ENCODE measurements at places on chromosomes 13 and 19.

DNA sequence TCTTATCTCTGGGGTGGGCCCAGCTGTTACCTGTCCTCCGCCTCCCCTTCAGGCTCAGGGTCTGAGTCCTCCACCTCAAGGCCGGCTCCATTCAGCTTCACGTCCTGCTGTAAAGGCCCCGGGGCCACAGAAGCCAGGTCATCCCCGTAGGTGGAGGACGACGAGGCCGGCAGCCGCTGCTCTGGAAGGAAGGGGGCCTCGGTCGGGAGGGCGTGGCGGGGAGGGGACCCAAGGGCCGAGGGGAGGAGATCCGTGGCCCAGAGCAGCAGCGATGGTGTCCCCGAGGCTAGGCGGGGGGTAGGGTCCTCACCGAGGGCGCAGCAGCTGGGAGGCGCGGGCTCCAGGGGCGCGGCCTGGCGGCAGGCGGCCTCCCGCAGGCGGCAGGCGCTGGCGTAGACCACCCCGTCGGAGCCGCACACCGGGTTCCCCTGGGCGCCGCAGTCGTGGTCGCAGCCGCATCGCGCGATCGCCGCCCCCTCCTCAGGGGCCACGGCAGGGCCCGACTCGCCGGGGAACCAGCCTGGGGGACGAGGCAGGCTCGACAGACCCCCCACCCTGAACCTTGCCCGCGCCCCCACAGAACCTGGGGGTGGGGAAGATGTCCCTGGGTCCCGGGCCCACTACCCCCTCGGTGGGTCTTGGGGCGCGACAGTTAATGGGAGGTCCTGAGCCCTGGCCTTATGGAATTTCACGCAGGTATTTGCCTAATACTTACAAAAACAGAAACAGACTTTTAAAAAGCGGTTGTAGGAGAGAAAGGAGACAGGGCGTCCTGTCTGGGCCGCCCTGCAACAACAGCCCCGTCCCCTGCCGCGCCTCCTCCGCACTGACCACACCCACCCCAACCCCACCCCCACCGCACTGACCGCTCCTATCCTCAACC is 7.6 kb downstream of the F2RL3 start:
- DNase-seq: no peak

DNA sequence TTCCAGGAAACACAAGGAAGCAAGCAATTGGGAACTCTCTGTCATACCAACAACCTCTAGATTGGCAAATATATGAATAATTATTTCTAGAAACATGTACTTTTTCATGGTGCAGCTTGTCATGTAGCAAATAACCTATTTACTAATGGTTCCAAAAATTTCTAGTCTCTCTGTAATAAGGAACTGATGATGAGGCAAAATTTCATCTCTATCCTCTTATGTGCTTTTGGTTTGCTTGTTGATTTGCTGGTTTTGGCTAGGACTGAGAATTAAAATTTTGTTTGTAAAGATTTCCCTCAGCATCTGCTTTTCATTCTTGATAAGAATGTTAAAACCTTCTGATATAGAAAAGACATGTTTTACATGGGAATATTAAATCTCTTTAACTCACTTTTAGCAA is 123.2 kb upstream of the UFM1 start:
- DNase-seq: no peak

GRCh38 chr13:21837841-21838551 is 167.1 kb downstream of the FGF9 start:
- DNase-seq: no peak

DNA sequence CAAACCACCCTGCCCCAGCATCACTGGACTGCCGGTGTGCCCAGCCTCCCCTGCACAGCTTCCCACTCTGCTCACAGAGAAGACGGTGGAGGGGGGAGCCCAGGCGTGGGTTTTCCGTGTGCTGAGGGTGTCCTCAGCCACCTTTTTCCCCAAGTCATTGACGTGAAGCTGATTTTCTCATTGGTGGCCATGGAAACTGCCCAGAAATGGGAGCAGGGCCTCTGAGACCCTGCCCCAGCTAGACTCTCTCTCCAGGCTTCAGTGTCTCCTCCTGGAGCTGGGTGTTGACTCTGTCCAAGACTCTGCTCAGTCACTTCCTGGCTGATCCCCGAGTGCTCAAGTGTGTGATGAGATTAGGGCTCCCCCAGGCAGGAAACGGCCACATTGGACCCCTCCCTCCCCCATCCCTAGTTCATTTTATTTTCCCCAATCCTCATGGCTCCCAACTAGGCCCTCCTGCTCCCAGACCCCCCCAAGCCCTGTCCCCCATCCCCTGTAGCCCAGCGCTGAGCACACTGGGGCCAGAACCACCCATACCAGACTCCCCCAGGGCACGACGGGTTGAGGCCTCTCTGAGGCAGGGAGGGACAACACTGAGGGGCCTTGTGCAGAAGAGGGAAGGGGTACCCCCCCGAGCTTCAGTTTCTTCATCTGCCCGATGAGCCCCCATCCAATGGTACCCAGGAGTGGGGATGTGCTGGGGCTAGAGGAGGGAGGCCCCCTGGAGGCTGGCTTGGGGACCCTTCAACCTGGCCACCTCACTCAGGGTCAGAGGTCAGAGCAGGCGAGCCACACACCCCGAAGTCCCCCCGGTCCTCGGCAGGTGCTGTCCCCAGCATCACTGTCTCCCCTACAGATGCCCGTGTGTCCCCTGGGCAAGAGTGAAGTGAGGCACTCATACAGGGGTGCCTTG is 1.2 kb upstream of the F2RL3 start:
- no peak for DNase-seq

- DNase-seq: no peak
Observed at GRCh38 chr19:7994928-7995809, 10.3 kb downstream of the ELAVL1 start.

GRCh38 chr13:46607768-46608564 is 55.0 kb downstream of the LRCH1 start:
- no peak for DNase-seq

- no peak for DNase-seq
Observed at GRCh38 chr13:102609696-102610095, 12.9 kb downstream of the TPP2 start.

GRCh38 chr19:21843081-21843480 is 7.1 kb upstream of the ZNF43 start:
- DNase-seq: no peak

DNA sequence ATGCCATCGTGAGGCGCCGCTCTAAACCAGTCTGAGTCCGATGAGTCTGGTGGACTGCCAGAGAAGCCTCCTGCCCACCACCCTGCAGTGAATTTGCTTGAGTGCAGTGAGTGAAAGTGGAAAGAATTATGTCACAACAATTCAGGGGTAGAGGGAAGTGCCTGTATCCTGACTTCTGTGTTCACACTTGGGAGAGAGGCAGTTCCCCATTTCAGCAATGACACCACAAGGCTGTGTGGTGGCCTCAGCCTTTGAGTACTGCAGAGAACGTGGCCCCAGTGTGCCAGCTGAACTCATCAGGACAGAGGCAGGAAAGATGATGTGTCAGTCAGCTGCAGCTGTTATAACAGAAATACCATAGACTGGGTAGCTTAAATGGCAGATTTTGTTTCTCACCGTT is 155.6 kb downstream of the COG6 start:
- no peak for DNase-seq

GRCh38 chr13:99774644-99775043 is 196.9 kb downstream of the ZIC5 start:
- no peak for DNase-seq

DNA sequence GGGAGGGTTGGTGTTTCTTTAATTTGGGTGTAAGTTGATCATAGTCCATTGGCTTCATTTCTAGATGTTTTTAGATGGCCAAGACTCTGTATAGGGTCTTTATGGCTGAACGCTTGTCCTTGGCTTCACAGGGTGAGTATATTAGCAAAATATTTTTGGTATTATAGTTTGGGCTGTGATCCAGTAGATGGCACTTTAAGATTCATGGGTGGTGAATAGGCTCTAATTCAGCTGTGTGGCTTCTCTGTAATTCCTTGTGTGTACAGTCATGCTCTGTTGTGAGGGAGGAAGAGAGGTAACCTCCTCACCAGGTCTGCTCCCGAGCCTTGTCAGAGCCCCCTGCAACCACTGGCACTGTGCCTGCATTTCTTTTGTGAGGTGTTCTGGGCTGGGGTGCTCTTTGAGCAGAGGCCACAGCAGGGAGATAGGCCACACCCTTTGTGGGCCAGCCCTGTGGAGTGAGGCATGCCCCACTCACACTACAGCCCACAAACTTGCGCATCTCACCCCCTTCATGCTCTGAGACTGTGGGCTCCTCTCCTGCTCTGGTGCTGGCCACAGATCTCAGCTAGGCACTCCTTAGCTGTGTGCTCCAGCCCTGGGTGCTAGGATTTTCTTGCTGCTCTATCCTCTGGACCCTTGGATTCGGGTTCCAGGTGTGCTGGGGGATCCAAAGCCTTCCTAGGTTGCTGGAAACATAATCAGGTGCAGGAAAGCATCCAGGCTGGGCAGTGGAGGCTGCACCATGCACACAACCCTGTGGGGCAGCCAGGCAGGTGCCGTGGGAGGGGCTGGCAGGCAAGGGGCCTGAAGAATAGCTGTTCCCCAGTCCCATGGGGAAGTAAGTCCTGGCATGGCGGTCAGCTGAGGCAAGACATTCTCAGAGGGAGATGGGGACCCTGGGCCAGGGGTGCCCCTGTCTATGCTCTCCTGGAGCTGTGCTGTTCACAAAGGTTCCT is 193.9 kb downstream of the GPC5 start:
- DNase-seq: no peak

DNA sequence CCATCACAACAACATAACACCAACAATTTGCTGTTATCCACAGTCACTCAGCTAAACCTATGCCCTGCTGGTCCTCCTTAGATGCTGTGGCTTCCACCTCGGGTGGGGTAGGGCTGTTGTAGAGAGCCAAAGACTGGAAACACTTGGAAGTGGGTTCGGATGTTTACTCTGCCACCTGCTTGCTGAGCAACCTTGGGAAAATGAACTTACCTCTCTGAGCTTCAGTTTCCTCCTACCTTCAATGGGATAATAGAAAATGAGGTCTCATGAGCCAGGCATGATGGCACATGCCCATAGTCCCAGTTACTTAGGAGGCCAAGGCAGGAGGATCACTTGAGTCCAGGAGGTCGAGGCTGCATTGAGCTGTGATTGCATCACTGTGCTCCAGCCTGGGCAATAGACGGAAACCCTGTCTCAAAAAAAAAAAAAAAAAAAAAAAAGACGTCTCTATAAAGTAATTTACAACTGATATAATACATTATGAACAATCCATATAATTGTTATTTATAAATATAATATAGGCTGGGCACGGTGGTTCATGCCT is 3.3 kb upstream of the SYCN start:
- no peak for DNase-seq

GRCh38 chr13:42594481-42595252 is 20.7 kb downstream of the TNFSF11 start:
- peak; percentile 17 for DNase-seq
